ENCODE measurements at places on chromosomes 2 and 18.

- no peak for DNase-seq
These were observed 42.7 kb upstream of the PELI1 start for GRCh38 chr2:64186699-64187605.

DNA sequence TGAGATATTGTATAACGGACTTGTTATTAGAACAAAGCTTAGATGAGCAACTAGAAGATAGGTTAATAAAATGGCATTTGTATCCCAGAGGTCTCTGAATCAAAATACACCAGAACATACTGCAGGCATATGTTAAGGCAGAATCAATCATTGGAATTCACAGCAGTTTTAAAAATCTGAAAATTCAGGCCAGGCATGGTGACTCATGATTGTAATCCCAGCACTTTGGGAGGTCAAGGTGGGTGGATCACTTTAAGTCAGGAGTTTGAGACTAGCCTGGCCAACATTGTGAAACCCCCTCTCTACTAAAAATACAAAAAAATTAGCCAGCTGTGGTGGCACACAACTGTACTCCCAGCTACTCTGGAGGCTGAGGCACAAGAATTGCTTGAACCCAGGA, 405.2 kb downstream of the ZEB2 start:
- no peak for DNase-seq

DNA sequence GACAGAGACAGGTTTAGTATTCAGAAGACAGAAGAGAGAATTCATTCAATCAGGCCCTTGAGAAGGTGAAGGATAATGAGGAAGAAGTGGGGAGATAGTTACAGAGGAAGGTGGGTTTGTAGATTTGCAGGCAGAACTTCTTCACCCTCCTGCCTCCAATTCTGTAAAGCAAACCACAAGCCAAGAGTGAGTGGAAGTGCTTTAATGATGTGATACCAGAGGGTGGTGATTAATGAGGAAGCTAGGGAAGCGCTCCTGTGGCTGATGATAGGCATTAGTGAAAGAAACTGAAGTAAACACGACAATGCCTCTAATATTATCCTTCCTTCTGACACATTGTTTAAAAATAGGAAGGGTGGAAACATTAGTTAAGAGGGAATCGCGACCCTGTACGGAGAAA, 78.2 kb downstream of the CAPN13 start:
- no peak for DNase-seq

GRCh38 chr2:186129767-186130581, 356.1 kb upstream of the ZC3H15 start:
- peak; percentile 97 for DNase-seq

DNA sequence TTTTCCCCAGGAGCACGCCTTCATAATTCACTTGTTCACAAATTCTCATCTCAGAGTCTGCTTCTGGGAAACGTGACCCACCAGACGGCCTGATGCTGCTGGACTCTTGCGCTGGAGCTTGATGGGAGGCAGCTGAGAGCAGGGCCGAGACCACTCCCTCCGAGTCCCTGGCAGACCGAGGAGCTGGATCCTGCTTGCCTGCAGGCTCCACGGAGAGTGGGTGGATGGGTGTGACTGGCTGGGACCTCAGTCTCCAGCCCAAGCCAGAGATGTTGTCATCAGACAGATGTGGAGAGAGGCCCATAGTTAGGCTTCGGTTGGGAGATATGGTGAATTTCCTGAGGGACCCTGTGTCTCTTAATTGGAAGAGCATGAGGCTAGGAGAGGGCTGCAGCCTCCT, 76.4 kb downstream of the TSN start:
- no peak for DNase-seq

GRCh38 chr2:88252111-88252510, 82.0 kb downstream of the THNSL2 start:
- no peak for DNase-seq

- peak; percentile 57 for DNase-seq
These were observed 1.3 kb downstream of the SDC1 start for GRCh38 chr2:20223407-20224163.

DNA sequence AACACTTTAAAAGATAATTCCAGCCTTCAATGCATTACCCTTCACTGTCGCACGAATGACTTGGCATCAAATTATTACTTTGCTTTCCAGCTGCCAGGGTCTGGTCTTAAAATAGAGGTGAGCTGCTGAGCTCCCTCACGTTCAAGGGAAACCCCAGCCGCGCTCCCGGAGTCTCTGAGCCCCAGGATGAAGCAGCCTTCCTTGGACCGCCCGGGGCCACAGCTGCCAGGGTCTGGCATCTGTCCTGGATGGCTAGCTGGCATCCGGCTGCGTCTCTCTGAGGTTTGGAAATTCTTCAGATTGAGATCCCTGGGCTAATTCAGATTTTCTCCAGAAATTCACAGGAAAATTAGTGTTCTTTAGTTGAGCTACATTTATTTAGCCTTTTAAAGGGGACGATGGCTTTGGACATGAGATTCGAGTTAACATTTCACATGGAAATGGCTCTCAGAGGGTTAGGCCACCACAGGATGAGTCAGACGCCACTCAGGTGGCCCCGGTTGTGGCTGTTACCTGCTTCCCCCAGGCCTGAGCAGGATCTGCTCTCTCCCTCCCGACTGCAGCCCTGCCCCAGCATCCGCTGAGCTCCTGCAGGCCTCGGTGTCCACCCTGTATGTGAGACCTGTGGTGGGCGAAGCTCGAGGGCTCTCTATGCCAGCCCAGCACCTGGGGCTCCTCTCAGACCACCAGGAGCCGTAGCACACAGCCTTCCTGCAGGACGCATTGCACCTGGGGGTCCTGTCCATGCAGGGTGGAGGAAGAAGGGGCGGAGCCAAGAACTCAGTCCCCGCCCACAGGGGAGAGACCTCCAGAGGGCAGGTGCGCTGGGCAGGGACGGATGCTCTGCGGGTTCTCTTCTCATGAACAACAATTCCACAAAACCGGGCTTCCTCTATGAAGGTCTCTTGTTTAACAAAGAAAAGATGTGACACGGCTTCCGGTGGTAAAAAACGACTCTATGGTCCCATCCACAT, 255.5 kb downstream of the TWIST2 start:
- no peak for DNase-seq

GRCh38 chr2:37376421-37377186, 32.2 kb downstream of the QPCT start:
- no peak for DNase-seq

DNA sequence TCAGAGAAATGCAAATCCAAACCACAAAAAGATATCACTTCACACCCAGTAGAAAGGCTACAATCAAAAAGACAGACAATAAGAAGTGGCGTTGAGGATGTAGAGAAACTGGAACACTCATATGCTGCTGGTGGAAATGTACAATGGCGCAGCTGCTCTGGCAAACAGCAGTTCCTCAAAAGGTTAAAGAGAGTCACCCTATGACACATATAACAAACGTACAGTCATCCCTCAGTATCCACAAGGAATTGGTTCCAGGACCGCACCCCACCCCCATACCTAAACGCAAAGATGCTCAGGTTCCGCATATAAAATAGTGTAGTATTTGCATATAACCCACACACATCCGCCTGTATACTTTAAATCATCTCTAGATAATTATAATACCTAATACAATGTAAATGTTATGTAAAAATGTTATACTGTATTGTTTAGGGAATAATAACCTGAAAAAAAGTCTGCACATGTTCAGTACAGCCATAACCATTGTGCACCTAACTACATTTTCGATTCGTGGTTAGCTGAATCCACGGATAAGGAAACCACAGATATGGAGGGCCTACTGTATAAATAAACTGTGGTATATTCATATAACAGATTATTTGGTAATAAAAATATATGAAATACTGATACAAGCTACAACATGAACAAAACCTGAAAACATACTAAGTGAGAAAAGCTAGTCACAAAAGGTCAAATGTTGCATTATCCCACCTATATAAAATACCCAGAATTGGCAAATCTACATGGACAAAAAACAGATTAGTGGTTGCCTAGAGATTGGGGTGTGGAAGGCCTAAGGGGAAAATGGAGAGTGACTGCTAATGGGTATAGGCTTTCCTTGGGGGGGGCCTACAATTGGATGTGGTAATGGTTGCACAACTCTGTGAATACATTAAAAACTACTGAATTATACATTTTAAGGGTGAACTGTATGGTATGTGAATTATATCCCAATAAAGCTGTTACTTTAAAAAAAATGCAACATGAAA, 37.5 kb downstream of the UXS1 start:
- DNase-seq: no peak

DNA sequence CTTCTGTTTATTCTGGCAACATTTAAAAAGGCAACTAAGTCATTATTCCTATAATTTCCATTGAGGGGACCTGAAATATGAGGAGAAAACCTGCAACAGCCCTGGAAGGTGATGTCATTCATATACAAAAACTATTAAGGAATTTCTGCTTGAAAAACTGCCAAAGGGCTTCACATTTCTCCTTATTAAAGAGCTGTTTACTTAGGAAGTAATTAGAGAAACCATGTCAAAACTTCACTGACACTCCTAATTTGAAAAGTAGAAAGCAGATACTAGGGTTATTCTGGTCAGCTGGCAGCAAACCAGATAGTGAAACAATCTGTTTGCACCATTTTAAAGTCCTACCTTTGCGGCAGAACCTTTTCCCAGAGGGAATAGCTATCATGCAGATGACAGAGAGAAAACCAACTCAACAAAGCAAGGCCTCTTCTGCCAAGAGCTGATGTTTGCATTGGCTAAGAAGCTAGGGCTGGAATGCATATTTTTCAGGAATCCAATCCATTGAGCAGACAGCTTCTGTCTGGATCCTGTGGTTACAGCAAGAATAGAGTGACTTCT, 592.2 kb upstream of the SYT4 start:
- no peak for DNase-seq

GRCh38 chr18:23499291-23499781, 4.0 kb upstream of the RMC1 start:
- no peak for DNase-seq

DNA sequence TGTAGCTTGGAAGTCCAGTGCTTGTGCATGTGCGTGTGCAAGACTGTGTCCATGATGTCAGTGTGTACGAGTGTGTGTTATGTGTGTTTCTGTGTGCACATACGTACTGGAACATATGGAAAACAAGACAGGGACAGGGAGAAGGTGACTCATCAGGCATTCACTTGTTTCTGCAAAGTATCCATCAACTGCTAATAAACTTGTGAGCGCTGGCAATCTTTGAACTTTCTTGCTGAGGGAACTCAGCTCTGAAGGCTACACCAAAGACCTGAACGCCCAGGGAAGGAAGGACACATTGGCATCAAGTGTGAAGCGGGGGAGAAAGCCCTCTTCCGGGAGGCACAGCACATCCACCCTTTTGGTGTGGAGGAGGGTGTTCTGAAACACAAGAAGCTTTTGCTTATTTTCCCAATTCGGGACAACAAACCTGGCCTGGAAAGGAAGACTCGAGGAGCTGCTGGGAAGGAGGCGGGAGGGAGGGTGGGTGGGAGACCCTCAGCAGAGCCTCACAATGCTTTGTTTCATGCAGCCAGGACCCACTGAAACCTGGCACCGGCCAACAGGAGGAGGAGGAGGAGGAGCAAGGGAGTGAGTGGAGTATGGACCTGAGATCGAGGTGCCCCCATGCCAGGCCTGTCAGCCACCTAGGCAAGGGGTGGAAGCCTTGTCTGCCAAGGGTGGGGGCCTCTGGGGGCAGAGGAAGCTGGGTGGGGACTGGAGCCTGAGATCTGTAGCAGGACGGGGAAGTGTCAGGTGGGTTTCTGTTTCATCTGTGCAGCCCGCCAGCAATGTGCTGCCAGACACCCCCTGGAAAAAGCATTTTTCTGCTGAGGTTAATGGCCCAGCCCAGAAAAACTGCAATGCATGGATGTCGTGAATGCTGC, 26.8 kb downstream of the SMAD7 start:
- no peak for DNase-seq

GRCh38 chr2:150137338-150138069, 350.0 kb downstream of the RND3 start:
- DNase-seq: no peak

- DNase-seq: no peak
These were observed 204.6 kb upstream of the TNP1 start for GRCh38 chr2:217064234-217065011.

DNA sequence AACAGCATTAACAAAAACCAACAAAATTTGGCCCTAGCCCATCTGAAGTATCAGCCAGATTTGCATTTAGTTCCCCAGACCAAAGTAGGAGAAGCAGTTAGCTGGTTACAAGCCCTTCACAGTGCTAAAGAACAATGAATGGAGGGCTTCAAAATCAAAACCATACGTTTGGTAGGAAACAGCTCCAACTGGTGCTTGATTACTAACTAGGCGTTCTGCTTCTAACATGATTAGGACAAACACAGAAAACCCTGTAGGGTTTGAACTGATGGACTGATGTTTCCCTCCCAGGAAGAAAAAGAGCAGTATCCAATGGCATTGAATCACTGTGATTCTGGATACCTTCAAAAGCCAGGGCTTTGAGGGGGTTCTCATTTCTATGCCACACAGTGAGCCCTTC, 20.5 kb upstream of the STAT4 start:
- no peak for DNase-seq

All from NCI-H748 treated with DMSO at 0.1 percent for 48 hours (cell line).